ENCODE measurements at places on chromosomes 1 and 21.

- no peak for DNase-seq
Observed at GRCh38 chr1:108557296-108557695, 2.6 kb upstream of the EEIG2 start.

DNA sequence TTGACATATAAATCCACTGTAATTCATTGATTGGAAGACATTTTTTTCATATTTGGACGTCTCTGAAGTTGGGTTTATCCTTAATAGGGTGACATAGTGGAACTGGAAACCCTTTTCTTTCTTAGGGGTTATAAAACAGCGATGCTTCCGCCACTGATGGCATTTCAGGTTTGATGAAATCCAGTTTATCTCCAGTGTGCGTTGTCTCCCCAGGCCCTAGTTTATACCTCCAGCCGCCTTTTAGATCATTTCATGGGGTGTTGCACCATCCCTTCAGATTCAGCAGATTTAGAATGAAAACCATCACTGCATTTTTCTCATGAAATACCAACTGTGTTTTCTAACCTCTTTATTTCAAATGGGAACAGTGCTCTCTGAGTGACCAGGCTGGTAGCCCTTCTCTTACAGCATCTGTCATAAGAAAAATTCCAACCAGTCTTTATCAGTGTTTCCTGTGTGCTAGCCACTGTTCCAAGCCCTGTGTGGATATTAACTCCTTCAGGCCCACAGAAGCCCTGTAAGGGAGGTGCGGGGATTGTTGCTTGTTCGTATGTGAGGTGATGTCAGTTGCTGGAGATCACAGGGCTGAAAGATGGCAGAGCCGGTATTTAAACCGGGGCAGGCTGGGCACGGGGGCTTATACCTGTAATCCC lies 19.0 kb downstream of the H6PD start:
- DNase-seq: no peak

DNA sequence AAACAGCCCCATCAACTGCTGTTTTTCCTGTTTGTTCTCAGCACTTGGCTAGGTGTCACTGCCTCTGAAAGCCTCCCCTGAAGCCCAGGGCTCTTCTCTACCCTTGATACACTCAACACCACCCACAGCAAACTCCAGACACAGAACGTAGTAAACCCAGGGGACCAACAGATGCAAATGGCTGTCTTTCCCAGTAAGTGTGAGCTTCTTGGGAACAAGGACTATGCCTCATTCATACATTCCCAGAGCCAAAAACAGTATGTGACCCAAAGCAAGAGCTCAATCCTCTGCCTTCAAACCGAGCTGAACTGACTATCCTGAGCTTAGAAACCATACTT lies 4.4 kb downstream of the LBR start:
- DNase-seq: no peak

GRCh38 chr21:36732217-36732616 lies 33.3 kb downstream of the SIM2 start:
- DNase-seq: no peak

DNA sequence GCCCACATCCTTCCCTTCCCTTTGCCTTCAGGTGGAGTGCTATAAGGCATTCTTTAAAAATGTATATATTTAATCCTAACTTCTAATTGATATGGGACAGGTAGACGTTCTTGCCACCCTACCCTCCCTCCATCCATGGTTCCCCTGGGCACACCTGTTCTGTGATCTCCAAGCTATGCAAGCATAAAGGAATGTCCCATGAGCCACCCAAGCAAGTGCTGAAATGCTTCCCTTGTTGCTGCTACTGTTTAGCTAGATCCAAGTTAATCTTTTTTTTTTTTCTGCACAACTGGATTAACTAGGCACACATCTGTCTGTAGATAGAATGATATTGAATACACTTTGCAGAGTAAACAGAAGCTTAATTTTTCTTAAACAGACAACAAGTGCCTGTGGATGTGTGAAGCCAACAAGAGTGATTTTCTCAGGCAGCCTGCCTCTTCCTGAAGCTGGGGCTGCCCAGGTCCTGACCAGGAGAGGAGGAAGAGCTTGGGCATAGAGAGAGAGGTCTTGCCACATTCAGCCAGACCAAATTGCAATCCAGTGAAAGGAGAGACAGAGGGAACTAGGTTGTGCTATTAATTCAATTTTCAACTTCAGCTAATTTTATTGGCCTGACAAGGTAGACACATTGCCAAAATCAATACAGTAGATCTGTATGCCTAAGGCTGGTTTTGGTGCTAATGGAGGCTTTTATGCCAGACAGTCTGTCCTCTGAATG lies 28.2 kb upstream of the ATP1B1 start:
- no peak for DNase-seq

GRCh38 chr21:36355868-36356267 lies 29.3 kb upstream of the CHAF1B start:
- no peak for DNase-seq

- no peak for DNase-seq
Observed at GRCh38 chr1:180930687-180931086, 18.0 kb downstream of the KIAA1614 start.

- DNase-seq: no peak
Observed at GRCh38 chr21:43192501-43193081, 23.8 kb downstream of the CRYAA start.

- DNase-seq: no peak
Observed at GRCh38 chr1:186492531-186493291, 31.8 kb upstream of the PDC start.

DNA sequence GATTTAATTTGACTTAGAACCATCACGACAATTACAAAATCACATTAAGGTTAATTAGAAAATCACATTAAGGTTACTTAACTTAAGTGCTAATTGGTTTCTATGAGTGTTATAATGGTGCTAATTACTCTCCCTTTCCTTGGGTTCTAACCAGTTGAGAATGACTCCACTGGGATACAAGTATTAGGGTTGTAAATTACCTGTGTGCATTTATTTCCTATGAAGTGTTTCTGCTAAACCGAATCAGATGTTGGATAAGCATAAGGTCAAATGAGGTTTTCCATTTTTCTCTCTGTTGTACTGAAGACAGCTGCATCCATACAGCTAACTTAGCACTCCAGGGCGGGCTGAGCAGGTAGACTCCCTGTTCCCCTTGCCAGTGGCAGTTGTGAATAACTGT lies 610.3 kb upstream of the TMPRSS15 start:
- no peak for DNase-seq

DNA sequence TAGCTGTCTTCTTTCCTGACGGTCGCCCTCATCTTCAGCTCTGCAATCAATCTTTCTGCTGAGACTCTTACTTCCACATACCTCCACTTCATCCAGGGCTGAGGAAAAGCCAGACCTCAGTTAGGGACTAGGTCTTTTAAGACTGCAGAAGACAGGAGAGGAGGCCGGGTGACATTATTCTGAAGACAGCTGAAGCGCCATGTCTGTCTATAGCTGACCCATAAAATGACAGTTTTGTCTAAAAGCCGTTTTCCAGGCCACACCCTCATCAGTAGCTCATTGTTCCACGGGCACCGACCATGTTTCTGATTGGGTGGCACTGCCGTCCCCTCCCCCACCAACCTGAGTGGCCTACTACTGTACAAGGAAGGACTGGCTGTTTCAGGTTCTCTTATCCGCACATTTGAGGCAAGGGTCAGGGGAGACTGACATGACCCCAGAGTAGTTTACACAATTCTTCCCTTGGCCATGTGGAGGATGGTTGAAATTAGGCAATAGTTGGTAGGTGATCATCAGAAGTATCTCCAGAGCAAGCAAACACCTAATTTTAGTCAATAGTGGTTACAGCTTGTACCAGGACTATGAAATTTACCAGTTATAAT lies at the start of gene ADCY10:
Gene ADCY10, minus strand, starts transcription at position 240 of the 602 bp plus-strand sequence. CDS start 8,994 bp downstream, outside the sequence.
- no peak for DNase-seq

- DNase-seq: no peak
Observed at GRCh38 chr21:42311160-42311559, 4.0 kb downstream of the TFF3 start.

GRCh38 chr1:198776602-198777029 lies 137.8 kb downstream of the PTPRC start:
- DNase-seq: no peak

DNA sequence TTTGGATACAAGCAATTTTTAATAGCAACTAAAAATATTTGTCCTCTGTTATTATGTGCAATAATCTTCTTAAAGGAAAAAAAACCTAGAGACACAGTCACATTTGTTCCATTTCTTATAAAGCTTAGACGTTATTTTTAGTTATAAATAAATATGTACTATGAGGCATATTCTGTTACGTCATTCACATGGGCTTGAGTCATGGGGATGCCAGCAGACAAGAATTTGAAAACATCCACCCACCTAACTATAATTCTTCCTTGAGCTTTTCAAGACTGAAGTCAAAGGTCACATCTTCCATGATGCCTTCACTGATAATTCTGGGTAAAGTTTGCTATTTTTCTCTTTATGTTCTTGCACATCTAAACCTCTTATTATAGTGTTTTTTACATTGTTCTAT lies 268.8 kb downstream of the KCTD3 start:
- DNase-seq: no peak

DNA sequence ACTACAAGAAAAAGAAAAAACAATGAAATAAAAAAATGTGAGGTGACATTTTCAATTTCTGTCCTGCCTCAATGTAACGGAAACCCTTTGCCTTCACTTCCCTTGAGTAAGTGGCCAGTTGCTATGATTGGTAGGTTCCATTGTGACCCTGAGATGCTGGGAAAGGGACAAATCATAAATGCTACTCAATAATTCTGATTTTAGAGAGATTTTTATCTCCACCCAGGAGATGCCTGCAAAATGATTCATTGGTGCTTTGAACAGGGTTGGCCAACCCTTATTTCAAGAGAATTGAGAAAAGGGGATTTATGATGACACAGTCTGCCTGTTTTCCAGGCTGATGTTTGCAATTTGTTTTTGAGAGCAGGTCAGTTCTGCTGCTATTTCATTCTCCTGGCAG lies 22.5 kb downstream of the XCL1 start:
- DNase-seq: no peak

GRCh38 chr1:201125019-201125418 lies 2.0 kb downstream of the ASCL5 start:
- DNase-seq: no peak

- DNase-seq: no peak
Observed at GRCh38 chr1:194071205-194071604, 884.8 kb upstream of the B3GALT2 start.

DNA sequence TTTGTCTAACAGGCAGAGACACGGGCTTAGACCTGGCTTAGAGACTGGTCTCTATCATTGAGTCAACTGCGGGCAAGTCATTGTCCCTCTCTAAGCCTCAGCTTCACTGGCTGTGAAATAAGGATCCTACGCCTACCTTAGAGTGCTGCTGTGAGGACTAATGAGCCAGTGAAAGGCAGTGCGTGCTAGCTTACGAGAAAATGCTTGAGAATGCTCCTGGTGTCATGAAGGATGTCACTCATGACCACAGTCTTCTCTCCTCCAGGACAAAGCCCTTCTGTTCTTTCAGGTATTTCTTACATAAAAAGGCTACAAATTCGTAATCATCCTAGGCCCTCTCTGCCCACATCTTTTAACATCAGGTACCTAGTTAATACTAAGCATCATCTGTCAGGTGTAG lies 16.5 kb upstream of the A3GALT2 start:
- no peak for DNase-seq

GRCh38 chr1:176241385-176242015 lies 34.4 kb upstream of the COP1 start:
- DNase-seq: no peak

GRCh38 chr1:3030663-3031381 lies 9.6 kb downstream of the ACTRT2 start:
- DNase-seq: no peak

- no peak for DNase-seq
Observed at GRCh38 chr1:176539018-176539417, 76.0 kb downstream of the PAPPA2 start.

GRCh38 chr1:218200979-218201378 lies 84.1 kb upstream of the RRP15 start:
- no peak for DNase-seq

DNA sequence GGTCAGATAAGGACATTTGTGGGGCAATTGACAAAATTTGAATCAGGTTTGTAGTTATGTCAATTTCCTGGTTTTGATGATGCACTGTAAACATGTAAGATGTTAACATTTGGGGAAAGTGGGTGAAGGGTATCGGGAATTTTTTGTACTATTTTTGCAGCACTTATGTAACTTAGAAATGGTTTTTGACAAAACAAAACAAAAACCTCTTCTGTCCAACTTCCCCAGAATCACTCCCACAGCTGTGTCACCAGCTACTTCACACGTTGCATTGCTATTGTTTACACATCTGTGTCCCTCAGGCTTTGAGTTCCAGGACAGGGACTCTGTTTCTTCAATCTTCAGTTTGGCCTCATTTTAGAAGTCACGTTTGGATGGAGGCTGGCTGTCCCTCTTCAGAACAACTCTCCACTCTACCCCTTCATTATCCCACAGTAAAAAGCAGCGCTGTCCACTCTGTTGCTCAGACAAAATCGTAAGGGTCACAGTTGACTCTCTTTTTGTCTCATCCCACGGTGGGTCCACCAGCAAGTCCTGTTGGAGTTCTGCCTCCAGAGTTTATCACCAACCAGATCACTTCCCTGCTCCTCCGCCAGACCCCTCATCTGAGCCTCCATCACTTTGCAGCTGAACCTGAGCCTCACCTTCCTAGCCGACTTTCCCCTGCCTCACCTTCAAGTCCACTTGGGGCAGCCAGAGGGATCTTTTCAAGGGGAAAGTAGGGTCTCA lies 63.2 kb downstream of the NENF start:
- DNase-seq: no peak

GRCh38 chr1:182281541-182281940 lies 110.0 kb downstream of the GLUL start:
- DNase-seq: no peak

- no peak for DNase-seq
Observed at GRCh38 chr1:19081218-19081893, 124.9 kb upstream of the IFFO2 start.

GRCh38 chr21:27719226-27719625 lies 752.3 kb upstream of the ADAMTS5 start:
- DNase-seq: no peak

DNA sequence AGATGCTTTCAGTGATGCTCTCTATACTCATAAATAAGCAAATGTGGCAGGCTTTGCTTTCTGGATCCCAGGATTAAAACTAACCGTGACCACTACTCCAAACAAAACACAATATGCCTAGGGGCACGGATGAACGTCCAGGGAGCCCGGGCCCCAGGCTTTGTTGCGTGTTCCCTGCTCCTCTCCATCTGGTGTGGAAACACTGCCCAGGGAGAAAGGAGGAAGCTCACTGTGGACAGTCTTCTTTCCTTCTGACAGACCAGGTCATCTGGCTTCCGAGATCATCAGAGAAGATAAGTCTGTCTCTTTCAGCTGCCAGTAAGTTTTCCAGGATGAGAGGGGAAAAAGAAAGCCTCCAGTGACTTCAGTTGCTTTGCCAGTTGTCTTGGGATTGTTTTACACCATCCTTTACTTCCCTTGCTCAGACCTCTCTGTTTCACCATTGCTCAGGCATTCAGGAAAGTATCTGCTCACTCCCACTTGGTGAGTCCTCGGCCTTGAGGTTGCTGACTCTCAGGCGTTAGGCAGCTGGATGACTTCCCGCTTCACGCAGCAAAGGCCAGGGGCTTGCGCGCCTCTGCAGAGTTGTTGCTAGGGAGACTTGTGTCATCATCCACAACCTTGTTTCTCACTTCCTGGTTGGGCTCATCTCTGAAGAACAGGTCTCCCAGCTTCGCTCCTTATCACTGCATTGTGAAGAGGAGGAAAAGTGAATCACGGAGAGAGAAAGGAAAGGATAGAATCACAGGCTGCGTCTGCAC lies 20.6 kb upstream of the PGD start:
- DNase-seq: no peak

GRCh38 chr1:81699234-81699633 lies 101.5 kb upstream of the ADGRL2 start:
- DNase-seq: no peak
